ENCODE measurements at places on chromosomes 1 and 21.

- no peak for DNase-seq
Measured at GRCh38 chr21:40976198-40977109, 129.5 kb upstream of the DSCAM start.

- DNase-seq: no peak
Measured at GRCh38 chr21:44088401-44088780, 18.8 kb upstream of the PWP2 start.

DNA sequence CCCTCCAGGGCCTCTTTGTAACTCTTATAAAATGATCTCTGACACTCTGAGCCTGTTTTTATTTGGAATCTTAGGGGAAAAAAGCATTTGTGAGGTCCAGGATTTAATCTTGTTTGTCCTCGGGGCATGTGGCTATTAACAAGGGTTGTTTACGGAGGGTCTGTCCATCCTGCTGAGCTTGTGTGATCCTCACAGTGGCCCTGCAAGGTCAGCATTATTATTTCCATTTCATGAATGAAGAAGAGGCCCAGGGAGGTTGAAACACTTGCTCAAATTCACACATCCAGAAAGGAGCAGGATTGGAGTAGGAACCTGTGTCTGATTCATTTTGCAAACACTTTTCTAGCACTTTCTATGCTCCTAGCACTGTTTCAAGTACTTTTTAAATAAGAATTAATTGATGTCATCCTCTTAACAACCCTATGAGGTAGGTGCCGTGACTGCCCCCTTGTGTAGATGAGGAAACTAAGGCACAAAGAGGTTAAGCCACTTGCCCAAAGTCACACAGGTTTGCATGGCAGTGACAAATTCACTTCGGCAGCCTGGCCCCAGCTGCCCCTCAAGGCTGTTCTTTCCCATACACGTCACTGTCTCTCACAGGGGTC lies 178.9 kb downstream of the MIS18A start:
- DNase-seq: no peak

- no peak for DNase-seq
Measured at GRCh38 chr1:22490309-22490708, 38.7 kb downstream of the ZBTB40 start.

DNA sequence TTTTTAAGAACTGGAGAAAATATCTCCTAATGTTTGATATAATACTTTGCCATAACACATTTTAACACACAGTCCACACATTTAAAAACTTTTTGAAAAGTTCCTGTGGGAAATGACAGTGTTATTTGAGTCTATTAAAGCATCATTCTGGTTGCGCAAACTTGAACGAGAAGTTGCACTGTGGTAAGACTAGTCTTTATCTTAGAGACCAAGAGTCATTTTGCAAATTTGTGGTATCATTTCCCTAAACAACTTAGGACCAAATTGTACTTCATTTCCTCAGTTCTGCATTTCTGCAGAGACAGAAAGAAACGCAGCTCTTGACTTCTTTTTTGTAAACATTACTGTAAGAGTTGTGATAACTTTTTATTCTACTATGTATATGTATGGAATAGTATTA lies at the start of gene RGS18:
TSS of gene RGS18 (plus strand) at position 282 of the 400 bp plus-strand sequence. CDS start 176 bp downstream, outside the sequence.
- DNase-seq: no peak

All from GM12891 (cell line).